Activated CD4-positive, CD25-positive, alpha-beta regulatory T cell (primary cell): ENCODE measurements at places on chromosomes 7 and 10.

- DNase-seq: no peak
Measured at GRCh38 chr10:118968482-118968881, 61.0 kb upstream of the NANOS1 start.

DNA sequence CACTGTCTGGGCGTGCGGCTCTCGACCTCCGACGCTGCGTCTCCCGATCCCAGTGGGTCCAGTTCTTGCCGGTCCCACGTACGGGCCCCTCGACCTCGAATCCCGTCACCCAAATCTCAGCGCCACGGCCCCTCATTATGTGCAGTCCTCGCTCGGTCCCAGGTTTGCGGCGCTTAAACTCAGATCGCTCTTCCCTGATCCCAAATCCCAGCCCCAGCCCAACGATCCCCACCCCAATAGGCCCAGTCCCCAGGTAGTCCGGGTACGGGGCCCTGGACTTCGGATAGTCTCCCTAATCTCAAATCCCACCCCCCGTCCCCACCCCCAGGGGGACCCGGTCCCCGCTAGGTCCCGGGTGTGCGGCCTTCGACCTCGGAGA is 666 bp downstream of the HNRNPF start:
- peak; percentile 44 for DNase-seq

DNA sequence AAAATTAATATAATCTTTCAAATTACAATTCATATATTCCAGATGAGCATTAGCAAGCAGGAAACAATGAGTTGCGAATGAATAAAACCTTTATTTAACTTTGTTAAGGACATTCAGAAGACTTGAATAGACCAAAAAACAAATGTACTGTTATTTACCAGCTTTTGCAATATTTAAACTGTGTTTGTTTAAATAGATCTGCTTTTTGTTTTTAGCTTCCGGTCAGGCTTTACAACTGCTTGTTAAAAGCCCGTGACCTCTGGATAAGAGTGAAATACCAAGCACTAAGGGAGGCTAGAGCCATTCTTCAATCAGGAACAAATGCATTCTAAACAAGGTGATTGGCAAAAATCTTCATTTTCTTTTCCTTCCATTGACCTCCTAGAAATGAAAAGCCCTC is 184.9 kb upstream of the GNAI1 start:
- DNase-seq: no peak

DNA sequence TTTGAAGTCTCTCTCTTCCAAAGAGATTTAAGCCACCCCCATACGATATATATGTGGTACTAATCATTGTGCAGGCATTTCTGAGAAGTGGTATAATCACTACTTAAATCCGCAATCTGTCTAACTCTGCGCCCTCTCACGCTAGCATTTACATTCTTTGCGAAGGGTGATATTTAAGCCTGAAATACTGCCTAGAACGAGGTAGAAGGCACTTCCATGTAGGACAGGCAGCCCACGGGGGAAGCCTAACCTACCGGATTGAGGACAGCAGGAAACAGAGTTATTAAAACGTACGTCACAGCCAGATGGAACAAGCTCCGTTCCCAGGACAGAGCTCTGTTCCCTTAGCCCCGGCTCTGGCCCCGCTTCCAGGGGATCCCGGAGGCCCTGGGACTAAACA is 59.3 kb upstream of the ECHDC3 start:
- no peak for DNase-seq

DNA sequence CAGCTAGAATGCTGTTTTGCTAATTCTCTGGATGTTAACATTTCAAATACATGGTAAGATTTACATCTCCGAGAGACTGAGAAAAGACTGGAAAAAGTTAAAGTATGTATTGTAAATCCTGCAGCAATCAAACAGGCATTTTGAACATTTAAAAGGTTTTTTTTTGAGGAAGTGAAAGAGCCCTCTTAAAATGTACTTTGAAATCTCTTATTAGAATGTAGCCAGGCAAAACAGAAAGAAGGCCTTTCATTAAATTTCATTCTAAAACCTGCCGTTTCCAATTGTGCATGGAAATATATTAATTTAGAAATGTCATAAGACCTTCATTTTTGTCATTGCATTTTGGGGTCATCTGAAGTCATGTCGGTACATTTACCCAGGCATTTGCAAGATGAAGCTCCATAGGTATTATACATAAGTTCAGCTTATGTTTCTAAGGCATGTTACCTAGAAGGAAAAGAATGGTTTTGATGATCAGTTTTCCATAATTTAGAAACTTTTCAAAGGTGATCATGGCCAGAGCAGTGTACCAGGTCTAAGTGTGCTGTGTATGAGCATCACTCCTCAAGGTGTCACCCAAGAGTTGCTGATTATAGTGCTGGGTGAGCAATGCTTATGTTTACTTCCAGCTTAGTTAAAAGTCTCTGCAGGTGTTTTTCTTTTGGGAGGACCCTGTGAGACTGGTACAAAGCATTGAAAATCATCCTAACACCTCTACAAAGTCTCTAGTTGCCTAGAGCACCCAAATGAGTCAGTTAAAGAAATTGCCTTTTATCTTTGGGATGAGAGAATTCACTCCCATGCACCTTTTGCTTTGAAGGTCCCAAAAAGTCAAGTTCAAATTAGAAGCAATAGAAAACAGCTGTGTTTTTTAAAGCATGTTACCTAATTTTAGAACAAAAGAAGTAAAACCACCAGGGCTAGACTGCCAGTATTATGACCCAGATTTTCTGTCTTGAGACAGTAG is 7.1 kb downstream of the ZNF736 start:
- DNase-seq: no peak

DNA sequence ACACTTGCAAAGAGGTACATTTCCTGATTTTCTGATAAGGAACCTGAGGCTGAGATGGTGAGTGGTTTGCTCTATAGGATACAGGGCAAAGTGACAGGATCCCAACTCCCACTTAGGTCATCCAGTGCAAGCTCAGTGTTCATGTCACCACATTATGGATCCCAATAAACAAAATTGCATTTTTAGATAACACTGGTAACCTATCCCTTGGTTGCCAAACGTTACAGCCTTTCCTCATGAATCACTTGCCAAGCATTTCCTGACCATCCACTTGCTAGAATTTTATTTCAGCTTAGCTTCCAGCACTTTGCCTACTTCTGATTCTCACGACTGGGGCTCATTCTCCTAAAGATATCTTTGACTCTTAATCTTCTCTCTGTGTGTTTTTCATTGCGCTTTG is 131.4 kb upstream of the ODAD2 start:
- DNase-seq: no peak

GRCh38 chr7:134420424-134421125 is 38.3 kb downstream of the AKR1B1 start:
- no peak for DNase-seq

DNA sequence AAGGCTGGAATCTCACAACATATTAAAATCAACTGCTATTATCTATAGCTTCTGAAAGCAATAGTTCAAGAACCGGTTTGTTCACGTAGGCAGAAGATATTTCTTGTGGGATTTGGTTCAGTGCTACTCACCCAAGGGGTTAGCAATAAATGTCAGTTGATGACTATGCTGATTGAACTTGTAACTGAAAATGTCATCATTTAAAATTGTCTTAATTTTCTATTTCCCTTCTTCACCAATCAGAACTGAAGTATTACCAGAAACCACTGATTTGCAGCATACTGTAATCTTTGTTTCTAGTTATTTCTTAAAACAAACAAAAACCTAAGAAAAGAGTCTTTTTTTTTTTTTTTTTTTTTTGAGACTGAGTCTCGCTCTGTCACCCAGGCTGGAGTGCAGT is 46.1 kb downstream of the CPEB3 start:
- no peak for DNase-seq

GRCh38 chr10:124522933-124523871 is 61.6 kb downstream of the LHPP start:
- DNase-seq: no peak

- DNase-seq: no peak
Measured at GRCh38 chr7:85489498-85489897, 302.6 kb upstream of the SEMA3D start.

DNA sequence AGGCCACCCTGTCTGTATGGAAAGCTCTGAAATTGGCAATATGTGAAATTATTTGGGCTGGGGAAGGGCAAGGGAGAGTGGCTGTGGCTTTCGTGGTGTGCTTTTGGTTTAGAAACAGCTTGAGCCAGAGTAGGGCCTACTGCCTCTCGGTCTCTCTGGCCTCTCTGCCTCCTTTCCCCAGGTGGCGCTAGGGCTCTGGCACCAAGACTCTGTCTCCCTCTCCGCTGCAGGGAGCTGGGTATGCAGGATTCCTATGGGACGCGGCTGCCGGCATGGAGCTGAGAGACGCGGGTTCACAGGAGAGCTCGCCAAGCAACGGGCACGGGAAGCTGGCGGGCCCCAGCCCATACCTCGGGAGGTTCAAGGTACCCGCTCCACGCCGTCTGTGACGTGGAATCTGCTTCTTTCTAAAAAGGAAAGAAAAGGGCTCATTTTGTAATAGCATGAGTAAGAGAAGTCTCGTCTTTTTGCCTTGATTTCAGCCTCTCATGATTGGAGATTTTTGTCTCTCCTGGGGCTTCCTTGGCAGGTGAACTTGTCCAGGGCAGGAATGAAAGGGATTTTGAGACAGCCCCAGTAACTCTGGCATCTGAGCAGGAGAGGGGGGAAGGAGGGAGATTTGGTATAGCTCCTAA is 105.1 kb upstream of the ANLN start:
- no peak for DNase-seq

- no peak for DNase-seq
Measured at GRCh38 chr7:47576866-47577306, 5.0 kb downstream of the TNS3 start.

GRCh38 chr7:143363016-143363937 is 764 bp upstream of the FAM131B start:
- DNase-seq: no peak

DNA sequence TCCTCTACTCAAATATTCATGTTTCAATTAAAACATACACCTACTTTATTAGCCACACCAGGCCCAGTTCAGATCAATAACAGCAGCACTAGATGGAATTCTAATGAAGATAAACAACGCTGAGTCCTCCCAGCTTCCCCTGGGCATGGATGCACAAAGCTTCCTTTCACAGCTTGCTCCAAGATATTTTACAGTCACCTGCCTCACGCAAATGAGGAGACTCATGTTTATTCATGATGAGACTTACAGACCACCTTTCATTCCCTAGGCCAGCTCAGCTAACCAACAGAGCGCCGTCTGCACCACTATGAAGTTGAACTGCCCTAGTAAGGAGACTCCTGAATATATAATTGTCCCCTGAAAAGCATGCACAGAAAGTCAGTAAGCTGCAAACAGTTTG is 283.0 kb upstream of the AOAH start:
- no peak for DNase-seq

GRCh38 chr10:30865141-30865926 is 166.3 kb downstream of the ZNF438 start:
- no peak for DNase-seq

GRCh38 chr7:148480479-148481146 is 110.0 kb upstream of the C7orf33 start:
- DNase-seq: no peak

DNA sequence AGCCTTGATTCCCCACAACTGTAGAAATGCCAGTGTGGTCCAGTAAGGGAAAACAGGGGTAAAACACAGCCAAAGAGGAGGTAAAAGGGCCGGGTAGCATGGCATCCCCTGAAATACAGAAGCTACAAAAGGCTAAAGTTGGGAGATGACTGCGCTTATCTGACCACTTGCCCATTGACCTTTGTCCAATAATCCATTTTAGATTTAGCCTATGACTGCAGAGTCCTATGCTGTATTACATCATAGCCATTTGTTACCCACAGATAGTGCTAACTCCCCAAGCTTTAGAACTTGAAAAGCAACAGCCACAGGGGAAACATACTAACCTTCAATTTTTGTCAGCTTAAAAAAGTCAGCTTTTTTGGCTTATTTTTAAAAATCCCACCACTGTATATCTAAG is 26.2 kb downstream of the MTPN start:
- no peak for DNase-seq

- no peak for DNase-seq
Measured at GRCh38 chr7:75966190-75966961, 28.0 kb downstream of the TMEM120A start.

- DNase-seq: no peak
Measured at GRCh38 chr7:113086431-113086888, at the start of gene GPR85. TSS of gene GPR85 (minus strand) at chr7:113086827. CDS start at chr7:113084721, 2,106 bp downstream.

DNA sequence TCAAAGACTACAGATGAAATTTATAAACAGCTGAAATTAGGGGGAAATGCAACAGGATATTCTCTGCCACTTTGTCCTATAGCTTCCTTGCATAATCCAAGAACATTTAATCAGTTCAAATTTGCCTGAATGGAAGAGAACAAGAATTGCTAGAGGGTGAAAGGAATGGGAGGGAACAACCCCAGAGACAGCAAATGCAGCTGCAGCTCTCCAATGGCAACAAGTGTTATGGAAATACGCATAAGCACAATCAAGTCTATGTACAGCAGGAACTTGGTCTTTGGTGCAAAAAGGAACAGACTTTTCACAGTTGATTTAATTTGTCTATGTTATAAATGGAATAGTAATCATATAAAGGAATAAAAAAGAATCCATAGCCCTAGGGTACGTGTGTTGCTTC is 269.0 kb upstream of the ETV1 start:
- no peak for DNase-seq

- DNase-seq: no peak
Measured at GRCh38 chr7:149729983-149730801, 43.2 kb downstream of the ZNF467 start.

- no peak for DNase-seq
Measured at GRCh38 chr10:30186371-30186875, 127.0 kb upstream of the JCAD start.

DNA sequence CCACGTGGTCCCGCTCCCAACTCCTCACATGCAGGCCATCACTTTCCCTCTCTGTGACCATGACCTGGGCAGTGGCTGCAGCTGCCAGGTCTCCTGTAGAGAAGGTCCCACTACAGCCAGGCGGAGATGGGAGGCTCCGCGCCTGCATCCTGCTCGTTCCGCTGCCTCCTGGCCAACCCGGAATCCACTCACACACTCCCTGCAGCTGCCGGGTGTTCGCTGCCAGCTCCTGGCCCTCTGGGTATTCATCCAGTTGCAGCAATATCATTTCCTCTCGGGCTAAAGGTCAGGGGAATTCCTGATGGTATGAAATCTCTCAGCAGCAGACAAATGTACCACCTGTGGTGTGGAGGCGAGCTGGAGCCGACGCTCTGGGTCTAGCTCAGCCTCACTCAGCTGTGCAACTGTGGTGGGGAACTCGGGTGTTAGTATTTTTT is 65.7 kb downstream of the TLL2 start:
- no peak for DNase-seq

DNA sequence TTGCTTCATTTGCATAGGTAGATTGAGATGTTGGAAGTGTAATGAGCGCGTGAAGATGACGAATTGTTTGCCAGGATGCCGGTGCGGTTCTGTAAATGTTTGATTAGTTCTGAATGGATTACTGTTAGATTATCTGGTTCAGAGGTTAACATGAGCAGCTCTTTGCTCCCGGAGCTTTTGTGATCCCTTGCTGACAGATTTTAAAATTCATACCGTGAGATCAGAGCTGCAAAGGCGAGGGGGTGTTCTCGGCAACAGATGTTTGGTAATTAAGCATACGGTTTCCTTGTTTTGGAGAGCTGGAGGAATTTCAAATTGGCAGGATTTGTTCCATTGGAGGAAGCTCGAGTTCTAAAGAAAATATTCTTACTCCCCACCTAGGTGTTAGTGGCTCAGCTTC is 237.8 kb upstream of the GPR26 start:
- no peak for DNase-seq
